ENCODE measurements at places on chromosomes 6 and 20.

DNA sequence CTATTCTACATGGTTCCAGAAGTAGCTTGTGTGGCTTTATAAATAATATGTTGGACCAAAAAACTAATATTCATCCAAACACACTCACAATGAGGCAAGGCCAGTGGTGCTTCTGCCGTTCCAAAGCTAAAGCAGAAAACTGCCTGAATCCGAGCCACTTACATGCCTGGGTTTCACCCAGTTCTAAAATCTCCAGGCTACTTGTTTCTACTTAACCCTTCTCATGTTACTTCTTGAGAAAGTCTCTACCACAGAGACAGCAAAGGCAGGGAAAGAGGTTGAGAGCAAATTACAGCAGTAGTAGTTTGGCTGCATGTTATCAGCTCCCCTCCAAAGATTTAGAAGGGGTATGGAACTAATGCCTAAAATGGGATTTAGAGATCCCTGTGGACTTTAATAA is 62.0 kb downstream of the FAXC start:
- no peak for DNase-seq

- no peak for DNase-seq
These were observed 25.4 kb downstream of the PTK7 start for GRCh38 chr6:43101497-43101896.

DNA sequence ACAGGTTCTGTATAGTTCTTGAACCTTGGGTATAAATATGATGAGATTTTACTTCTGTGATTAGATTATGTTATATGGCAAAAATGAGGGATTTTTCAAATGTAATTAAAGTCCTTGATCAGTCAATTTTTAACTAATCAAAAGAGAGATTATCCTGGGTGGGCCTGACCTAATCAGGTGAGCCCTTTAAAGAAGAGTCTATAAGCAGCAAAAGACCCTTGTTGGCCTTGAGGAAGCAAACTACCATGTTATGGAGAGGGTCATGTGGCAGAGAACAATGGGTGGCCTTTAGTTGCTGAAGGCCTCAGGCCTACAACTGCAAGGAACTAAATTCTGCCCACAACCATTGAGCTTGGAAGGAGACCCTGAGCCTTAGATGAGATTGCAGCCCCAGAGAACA is 102.5 kb upstream of the RIPOR2 start:
- no peak for DNase-seq

- DNase-seq: no peak
These were observed 54.2 kb downstream of the NFATC2 start for GRCh38 chr20:51488331-51488730.

DNA sequence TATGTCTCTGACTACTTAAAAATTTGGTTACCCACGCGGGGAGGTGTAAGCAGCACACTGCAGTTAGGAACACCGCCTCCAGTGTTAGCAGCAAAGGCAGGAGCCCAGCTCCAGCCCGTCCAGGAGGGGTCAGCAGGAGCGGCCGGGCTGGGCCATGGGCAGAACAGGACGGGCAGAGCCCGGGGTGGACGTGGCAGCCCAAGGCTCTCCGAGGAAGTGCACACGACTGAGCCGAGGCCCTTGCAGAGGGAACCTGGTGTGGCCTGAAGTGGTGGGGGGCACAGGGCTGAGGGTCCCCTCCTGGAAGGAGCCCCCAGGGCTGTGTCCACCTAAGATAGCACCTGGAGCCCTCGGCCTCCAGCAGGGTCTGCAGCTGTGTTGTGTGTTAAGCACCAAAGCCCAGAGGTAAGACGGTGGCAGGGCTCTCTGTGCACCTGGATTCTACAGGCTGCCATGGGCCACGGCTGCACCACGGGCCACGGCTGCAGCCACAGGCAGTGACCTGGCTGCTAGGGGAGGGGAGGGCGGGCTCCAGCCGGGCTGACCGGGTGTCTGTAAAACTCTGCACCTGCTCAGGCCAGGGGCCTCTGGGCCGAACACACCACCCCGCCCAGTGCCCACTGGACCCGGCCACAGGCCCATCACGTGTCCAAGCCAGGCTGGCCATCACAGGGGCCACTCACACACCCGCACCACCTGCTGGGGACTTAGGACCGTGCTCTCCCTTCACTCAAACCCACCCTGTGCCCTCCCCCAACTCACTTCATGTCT is 6.6 kb downstream of the SLC2A4RG start:
- DNase-seq: no peak

- DNase-seq: no peak
These were observed 211.2 kb downstream of the PHACTR1 start for GRCh38 chr6:12927746-12928145.

GRCh38 chr6:119116712-119117281 is 38.3 kb upstream of the FAM184A start:
- DNase-seq: no peak

GRCh38 chr20:56690531-56691175 is 61.5 kb downstream of the TFAP2C start:
- no peak for DNase-seq

DNA sequence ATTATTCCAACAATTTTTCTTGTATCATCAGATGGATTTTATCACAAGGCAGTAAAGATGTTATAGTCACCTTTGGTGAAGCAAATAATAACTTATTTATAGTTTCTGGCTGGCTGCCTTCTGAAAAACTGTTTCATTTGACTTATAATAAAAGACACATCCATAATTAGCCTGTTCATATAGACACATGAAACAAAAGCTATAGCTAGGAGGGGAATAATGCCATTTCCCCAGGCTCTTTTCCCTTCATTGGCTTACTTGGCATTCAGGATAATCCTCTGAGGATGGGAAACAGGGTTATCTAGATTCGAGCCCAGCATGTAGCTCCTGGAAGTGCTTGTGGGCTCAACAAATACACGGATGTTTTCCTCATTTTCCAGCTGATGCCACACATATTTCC is 17.5 kb downstream of the MMP24 start:
- no peak for DNase-seq

- no peak for DNase-seq
These were observed 108.4 kb downstream of the GMPR start for GRCh38 chr6:16346831-16347230.

DNA sequence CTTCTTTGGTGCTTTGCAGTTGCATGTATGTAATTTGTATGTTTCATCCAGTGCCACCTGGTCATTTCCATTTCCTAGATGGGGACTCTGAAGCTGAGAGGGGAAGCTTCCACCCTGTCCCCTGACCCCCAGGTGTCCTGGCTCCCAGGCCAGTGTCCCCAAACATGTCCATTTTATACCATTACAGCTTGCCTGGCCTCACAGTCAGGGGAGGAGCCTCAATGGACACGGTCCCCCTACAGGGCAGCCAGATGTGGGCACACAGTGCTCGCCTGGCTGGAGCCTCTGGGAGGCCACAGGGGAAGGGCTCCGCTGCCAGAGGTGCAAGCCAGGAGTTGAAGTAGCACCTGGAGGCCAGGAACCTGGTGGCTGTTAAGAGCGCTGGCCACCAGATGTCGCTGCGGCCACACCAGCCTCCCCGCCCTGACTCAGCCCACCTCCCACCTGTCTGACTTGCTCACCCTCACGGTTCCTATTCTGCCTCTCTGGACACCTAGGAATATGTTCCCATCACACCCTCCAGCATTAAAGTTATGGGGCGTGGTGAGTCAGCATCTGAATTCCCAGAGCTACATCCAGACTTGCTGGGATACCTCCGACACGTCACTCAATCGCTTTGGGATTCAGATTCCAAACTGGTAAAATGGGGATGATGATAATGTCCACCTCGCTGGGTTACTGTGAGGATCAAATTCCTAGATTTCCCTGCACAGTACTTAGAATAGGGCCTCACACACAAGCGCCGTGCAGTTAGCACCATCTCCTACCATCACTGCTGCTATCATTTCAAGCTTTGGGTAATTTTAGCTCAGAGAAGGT is 107.4 kb downstream of the SULF2 start:
- DNase-seq: peak; percentile 59

DNA sequence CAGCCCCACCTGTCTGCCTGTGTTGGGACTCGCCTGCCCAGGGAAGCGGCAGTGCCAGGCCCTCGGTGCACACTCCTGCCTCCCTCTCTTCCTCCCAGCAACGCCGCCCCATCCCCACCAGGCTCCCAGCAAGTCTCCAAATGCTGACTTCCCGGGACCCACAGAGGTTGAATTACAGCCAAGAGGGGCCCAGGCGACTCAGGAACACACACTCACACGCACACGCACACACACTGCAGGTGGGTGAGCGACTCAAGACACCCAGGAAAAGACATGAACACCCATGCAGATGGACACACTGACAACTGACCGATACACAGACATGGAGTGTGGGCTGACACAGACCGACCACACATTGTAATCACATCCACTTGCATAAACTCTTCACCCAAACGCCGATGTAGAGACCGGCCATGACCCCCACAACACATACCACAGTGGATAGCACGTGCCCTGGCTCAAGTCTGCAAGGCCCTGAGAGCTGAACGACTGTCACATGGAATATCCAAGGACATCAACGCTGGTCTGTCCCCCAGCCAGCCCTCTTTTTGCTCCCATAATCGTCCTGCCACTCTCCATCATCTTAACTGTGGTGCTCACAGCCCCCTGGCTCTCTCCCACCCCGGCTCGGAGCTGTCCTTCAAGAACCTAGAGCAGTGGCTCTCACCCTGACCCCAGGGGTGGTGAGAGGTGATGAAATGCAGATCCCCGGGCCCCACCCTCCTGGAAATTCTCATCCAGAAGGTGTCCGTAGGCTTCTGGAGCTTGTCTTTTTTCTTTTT is 470 bp upstream of the FAM83C start:
- DNase-seq: no peak

DNA sequence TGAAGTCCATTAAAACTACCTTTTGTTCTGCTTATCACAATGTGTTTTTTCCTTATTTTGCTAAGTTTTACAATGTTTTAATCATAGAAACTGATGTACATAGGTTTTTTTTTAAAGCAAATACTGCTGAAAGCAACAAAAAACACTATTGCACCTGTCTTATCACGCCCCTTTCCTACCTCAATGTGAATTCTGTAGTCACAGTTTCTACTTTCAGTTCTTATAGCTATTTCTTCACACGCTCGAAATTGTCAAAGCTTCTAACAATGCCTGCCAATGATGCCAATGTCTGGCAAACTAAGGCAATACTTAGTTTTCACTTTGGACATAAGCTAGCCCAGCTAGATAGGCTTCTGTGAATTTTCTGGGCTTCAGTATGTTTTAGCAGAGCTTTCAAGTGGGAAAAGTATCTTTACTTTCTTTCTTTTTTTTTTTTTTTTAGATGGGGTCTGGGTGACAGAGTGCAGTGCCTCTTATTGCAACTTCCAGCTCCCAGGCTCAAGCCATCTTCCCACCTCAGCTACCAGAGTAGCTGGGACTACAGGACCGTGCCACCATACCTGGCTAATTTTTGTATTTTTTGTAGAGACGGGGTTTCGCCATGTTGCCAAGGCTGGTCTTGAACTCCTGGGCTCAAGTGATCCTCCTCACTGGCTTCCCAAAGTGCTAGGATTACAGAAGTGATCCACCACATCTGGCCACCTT is 85.5 kb upstream of the HTR1B start:
- no peak for DNase-seq

- peak; percentile 47 for DNase-seq
These were observed 98.5 kb downstream of the F13A1 start for GRCh38 chr6:6221787-6222535.

DNA sequence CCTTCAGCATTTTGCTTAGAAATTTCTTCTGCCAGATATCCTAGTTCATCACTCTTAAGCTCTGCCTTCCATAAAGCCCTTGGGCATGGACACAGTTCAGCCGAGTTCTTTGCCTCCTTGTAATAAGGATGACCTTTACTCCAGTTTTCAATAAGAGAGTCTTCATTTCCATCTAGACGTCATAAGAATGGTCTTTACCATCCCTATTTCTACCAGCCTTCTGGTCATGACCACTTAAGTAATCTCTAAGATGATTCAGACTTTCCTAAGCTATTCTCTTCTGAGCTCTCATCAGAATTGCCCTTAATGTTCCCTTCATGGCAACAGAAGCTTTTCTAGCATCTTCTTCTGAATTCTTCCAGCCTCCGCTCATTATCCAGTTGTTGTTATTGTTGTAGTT is 126.1 kb downstream of the TFAP2C start:
- no peak for DNase-seq

DNA sequence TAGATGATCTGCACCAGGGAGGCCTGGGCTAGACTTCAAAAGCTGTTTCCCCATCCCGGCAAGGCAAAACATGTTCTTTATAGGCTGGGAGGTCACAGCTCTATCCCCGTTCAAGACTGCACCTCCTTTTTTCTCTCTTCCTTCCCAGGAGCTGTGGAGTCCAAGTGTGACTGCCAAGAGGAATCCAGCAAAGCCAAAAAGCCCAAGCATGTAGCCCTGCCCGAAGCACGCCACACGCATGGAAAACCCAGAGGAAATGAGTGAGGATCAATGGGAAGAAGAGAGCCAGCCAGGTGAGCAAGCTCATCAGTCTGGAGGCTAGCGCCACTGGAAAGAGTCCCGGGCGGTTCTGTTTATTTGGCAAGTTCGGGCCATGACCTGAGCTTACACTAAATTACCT is 240.4 kb downstream of the PRL start:
- no peak for DNase-seq

DNA sequence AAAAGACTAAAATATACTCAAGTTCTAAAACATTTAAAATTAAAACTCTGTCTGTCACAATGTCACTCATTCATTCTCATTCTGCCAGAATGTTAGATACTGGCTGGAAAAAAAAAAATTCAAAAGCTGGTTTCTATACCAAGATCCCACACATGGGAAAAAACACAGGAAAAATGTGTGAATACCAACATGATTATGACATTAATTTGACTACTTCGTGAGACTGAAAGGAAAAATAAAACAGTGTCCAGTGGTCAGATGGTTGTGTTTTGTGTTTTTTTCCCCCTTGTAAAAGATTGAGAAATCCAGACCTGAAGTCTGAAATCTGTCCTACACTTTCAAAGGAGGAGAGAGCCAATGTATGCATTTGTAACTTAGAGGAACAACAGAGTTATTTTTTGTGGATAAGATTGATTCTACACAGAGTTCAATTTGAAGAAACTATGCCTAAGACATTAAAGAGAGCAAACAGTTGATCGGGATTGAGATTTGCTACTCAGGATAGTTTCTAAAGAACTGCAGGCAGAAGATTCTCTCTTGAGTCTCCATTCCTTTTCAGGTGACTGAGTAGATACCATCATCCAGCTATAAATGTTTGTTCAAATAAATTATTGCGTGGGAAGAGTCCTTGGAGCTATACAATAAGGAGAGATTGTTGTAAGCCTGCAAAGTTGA is 39.2 kb upstream of the TXLNB start:
- DNase-seq: no peak

DNA sequence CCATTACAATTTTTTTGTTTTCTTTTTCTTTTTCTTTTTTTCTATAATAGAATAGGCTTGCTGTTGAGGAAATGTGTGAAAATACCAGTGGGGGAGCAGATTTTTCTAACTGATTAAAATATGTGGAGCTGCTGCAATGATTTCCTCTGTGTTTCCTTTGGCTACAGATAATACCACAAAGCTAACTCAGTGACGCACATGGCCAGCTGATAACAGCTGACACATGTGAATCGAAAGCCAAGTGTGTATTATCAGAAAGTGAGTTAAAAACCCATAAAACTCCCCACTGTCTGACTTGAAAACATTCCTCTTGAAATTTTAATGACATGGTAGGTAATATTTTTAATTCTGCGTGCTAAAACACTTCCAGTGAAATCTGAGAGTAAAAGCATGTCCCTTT is 70.8 kb upstream of the AHI1 start:
- DNase-seq: peak; percentile 92
